ENCODE measurements at places on chromosomes 1 and 21. TPM values are rescaled to one million over a fixed set of nuclear protein-coding genes. Genes with fewer than 3 reads are reported as not detected.

The FNDC7 gene
- total RNA-seq = not detected

The XCL1 gene
- total RNA-seq = not detected

The S100A5 gene
- total RNA-seq = not detected

The LRRC38 gene
- total RNA-seq = not detected

The HSPB7 gene
- 5.7 TPM for total RNA-seq
